Naive B cell (primary cell): ENCODE measurements at places on chromosomes 3 and 15. TPM values are rescaled to one million over a fixed set of nuclear protein-coding genes. Genes with fewer than 3 reads are reported as not detected.

DNA sequence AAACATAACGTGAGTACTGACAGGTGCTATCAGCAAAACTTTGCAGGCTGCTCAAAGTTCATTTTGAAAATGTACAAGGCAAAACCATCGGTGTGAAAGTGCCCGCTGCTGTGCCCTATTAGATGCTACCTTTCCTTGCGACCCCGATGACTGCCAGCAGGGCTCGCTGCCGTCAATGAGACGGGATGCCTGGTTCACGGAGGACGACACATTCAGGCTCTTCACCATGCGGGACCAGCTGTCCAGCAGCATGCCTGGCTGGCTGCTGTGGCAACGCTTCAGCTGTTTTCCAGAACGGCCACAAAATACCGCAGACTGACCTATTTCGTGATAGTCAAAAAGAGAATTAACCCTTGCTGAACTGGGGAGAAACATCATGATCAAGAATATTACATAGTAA lies 92.7 kb upstream of the OCA2 start:
- no peak overlapping the region for H3K27ac ChIP-seq
- DNase-seq: no peak
- H3K36me3 ChIP-seq: peaks cover 26% of the 10 kb centered on the region
- no peaks in the 10 kb centered on the region for H3K27me3 ChIP-seq
- no peaks in the 10 kb centered on the region for H3K4me1 ChIP-seq
- no peak overlapping the region for H3K4me3 ChIP-seq

- no peak for DNase-seq
- no peak overlapping the region for H3K4me3 ChIP-seq
- no peak overlapping the region for H3K27ac ChIP-seq
Observed at GRCh38 chr3:19822805-19823204, 111.2 kb downstream of the EFHB start.

GRCh38 chr3:36524560-36524959 lies 144.3 kb downstream of the STAC start:
- no peaks in the 10 kb centered on the region for H3K36me3 ChIP-seq
- H3K4me1 ChIP-seq: no peaks in the 10 kb centered on the region
- DNase-seq: no peak

TMEM158 gene
- polyA plus RNA-seq: not detected

MTHFS gene
- 75.1 TPM for polyA plus RNA-seq
